Activated CD8-positive, alpha-beta T cell treated with anti-CD3 and anti-CD28 coated beads, Interleukin-2, amount 10 ng/mL, durations not matched to agents 7 days and 5 days (primary cell): ENCODE measurements at places on chromosomes 5 and 9. TPM values are rescaled to one million over a fixed set of nuclear protein-coding genes. Genes with fewer than 3 reads are reported as not detected.

The PPP1R26 gene
- total RNA-seq = not detected

The PCDHGA1 gene
- total RNA-seq = not detected

The SPATA6L gene
- total RNA-seq = 0.29 TPM

The DOCK8 gene
- total RNA-seq = 386 TPM

GRCh38 chr5:3303777-3304176 lies 291.9 kb upstream of the IRX1 start:
- no peaks in the 10 kb centered on the region for H3K4me1 ChIP-seq
- H3K27ac ChIP-seq = no peak overlapping the region
- DNase-seq = no peak
- H3K27me3 ChIP-seq = no peaks in the 10 kb centered on the region
- no peaks in the 10 kb centered on the region for H3K36me3 ChIP-seq

- H3K4me3 ChIP-seq = no peak overlapping the region
- H3K27ac ChIP-seq = no peak overlapping the region
- no peak for DNase-seq
- H3K36me3 ChIP-seq = no peaks in the 10 kb centered on the region
These were observed 362.7 kb downstream of the CSNK1G3 start for GRCh38 chr5:123874600-123875201.

- no peak overlapping the region for H3K27ac ChIP-seq
- peaks cover 19% of the 10 kb centered on the region for H3K36me3 ChIP-seq
- no peaks in the 10 kb centered on the region for H3K27me3 ChIP-seq
- DNase-seq = no peak
These were observed 179.8 kb downstream of the PARP8 start for GRCh38 chr5:50846261-50846660.

DNA sequence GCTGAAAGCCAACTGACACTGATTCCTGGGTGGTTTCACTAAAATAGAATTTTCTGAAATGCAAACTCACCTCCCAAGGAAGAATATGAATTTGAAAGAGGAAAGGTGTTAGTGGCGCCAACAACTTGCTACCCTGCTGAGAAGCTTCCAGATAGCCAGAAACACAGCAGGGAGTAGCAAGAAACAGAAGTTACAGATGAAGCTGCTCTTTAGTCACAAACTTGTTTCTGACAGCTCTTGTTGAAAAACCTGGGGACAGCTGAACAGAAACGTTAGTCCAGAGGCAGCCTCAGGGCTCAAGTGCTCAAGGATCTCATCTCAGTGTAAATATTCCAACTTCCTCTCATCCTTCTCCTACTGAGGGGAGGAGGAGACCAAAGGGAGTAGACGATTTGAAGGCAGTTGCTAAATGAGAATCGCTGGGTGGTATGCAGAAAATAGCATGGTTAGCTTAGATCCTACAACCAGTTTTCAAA lies 184.1 kb downstream of the PDE4D start:
- H3K4me3 ChIP-seq = no peak overlapping the region
- H3K27me3 ChIP-seq = no peaks in the 10 kb centered on the region
- H3K36me3 ChIP-seq = no peaks in the 10 kb centered on the region
- H3K4me1 ChIP-seq = no peaks in the 10 kb centered on the region
- DNase-seq = no peak

DNA sequence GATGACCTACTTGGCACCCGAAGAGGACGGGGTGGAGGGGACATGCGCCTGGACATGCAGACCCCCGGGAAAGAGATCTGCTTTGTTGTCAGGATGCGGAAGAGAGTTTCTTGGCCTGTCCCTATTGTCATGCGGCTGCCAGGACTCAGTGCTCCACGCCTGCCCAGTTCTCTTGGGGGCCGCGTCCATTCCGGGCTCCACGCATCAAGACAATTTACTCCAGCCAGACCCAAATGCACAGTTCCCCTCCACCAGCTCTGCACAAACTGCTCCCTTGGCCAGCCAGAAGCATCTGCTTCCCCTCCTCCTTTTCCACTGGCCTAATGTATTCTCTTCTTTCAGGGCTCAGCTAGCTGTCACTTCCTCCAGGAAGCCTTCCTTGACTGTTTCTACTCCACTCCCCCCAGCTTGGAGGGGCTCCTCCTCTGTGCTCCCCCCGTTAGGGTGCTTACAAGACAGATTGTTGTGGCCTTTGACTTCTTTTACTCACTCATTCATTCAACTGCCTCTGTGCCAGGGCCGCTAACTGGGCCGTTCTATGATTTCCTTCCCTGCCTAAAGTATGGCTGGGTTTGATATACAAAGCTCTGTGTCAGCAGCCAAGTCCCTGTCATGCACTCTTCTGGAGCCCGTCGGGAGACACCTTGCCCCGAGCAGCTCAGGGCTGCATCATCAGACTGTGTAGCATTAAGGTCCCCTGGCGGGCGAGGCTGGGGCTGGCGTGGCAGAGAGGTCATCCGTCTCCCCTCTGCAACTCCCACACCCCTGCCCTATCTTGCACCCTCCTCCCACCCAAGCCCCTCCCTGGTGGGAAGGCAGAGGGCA lies 6.6 kb downstream of the FIBCD1 start:
- no peak overlapping the region for H3K4me3 ChIP-seq
- H3K36me3 ChIP-seq = no peaks in the 10 kb centered on the region
- DNase-seq = no peak
- peaks cover 37% of the 10 kb centered on the region for H3K27me3 ChIP-seq
- no peak overlapping the region for H3K27ac ChIP-seq

- peaks cover 10% of the 10 kb centered on the region for H3K27me3 ChIP-seq
- H3K27ac ChIP-seq = no peak overlapping the region
- DNase-seq = no peak
- no peak overlapping the region for H3K4me3 ChIP-seq
- H3K36me3 ChIP-seq = no peaks in the 10 kb centered on the region
These were observed 97.6 kb downstream of the TLE1 start for GRCh38 chr9:81591791-81592190.

DNA sequence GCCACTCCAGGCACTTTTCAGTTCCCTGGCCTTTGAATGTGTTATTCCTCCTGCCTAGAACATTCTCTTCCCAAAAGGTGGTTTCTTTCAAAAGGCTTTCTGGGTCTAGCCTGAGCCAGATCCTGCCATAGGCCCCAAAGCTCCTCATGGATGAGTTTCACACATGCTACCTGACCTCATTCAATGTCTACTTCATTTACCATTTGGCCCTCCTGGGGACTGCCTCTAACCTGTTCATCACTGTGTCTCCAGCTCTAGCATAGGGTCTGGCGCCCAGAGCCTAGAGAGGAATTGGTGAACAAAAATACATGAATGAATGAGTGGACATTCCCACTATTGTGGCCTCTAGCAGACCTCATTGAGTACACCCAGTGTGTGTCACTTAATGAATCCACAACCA lies 5.4 kb upstream of the P4HA2 start:
- H3K4me3 ChIP-seq = no peak overlapping the region
- DNase-seq = no peak
- H3K36me3 ChIP-seq = no peaks in the 10 kb centered on the region
- peaks cover 29% of the 10 kb centered on the region for H3K4me1 ChIP-seq

DNA sequence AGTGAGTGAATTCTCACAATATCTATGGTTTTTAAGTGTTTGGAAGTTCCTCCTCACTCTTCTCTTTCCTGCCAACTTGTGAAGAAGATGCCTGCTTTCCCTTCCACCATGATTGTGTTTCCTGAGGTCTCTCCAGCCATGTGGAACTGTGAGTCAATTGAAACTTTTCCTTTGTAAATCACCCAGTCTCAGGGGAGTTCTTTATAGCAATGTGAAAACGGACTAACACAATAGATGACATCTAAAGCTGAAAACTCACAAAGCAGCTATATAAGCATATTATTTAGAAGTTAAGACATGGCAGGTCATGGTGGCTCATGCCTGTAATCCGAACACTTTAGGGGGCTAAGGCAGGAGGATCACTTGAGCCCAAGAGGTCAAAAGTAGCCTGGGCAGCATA lies 130.2 kb downstream of the ARRDC3 start:
- no peak overlapping the region for H3K4me3 ChIP-seq
- no peaks in the 10 kb centered on the region for H3K36me3 ChIP-seq
- no peak overlapping the region for H3K27ac ChIP-seq
- H3K4me1 ChIP-seq = no peaks in the 10 kb centered on the region
- no peaks in the 10 kb centered on the region for H3K27me3 ChIP-seq
